ENCODE measurements at places on chromosomes 4 and X. TPM values are rescaled to one million over a fixed set of nuclear protein-coding genes. Genes with fewer than 3 reads are reported as not detected.

CACNA1F gene
- not detected for total RNA-seq

MAGEE1 gene
- 2.6 TPM for total RNA-seq

HPSE gene
- total RNA-seq, result 2.6 TPM

DDIT4L gene
- total RNA-seq, result 8.1 TPM

MAGEA2 gene
- total RNA-seq, result not detected

NPNT gene
- 0.11 TPM for total RNA-seq

XG gene
- 12.5 TPM for total RNA-seq

SPACA5 gene
- not detected for total RNA-seq

LRCH2 gene
- 2.0 TPM for total RNA-seq

MTTP gene
- 0.22 TPM for total RNA-seq

DCAF8L2 gene
- total RNA-seq, result not detected

PDE6B gene
- total RNA-seq, result 0.43 TPM
